ENCODE measurements at places on chromosomes 6 and 20.

DNA sequence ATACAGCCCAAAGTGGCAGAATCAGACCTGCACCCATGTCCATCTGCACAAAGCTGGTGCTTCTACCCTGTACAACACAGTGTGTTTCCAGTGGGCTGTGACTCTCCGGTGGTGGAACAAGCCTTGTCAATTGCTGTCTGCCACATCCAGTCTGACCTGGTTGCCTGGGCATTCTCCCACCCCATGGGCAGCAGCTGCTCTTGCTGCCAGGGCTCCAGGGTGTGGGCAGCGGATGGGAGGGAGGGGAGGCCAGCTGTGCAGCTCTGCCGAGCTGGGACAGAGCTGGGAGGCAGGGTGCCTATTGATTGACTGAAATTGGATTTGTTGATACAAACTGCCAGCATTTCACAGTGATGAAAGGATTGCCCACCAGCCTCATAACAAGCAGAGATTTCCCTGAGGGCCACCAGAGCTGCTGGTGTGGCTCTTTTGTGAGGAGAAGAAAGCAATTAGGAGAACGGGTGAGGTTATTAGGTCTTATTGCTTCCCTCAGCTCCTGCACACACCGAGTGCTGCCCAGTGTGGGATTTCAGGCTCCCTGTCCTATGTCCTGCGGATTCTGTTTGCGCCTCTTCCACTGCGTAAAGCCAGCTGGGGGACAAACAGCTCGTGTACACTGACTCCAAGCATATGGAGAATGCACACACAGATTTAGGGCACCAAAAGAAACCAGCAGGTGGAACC lies 150.8 kb downstream of the NRN1 start:
- DNase-seq: no peak

- no peak for DNase-seq
Observed at GRCh38 chr6:135606392-135606791, 108.9 kb upstream of the AHI1 start.

DNA sequence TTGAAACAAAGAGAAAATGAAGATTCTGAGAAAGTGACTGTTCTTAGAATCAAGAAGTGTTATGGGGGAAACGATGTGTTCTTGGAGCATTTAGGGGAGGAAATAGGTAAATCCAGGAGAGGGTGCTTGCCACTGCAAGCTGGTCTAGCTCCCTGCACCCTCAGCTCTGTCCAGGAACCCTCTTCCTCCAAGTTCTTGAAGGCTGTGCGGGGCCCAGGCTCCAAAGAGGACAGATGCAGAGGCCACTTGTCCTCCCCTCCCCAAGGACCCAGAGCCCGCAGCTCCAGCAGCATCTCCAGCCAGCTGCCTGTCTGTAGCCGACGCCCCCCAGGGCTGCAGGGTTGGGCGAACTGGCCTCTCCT lies 87.9 kb downstream of the CDC5L start:
- DNase-seq: no peak

DNA sequence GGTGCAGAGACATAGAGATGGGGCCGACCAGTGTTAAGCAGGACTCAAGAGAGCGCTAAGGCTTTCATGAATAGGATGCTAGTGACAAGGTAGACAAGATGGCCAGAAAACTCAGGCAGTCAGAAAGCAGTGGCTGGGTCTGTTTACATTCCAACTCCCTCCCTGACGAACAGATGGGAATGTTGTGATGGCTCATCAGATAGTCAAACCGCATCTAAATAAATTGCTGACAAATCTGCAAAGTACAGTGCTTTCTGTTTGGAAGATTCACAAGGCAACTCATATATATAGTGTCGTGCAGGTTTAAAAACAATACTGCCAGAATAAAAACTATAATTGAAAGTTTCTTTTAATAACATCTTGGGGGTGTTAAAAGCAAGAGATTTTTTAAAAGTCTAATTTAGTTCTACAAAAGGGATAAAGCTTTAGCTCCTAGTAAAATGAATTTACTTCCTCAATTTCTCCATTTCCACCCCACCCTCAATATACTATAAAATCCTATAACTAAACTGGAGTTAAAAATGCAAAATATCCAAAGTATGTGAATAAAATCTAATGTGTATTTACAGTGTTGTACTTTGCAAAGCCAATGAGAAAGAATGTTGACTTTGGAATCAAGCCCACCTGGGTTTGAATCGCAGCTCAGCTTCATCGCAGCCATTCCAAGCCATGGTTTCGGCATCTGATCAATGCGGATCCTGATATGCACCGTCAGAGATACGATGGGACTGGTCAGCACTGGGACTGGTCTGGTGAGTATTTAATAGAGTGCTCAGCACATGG lies 247.3 kb upstream of the PDE10A start:
- no peak for DNase-seq

- no peak for DNase-seq
Observed at GRCh38 chr6:131680868-131681267, 20.3 kb downstream of the OR2A4 start.

DNA sequence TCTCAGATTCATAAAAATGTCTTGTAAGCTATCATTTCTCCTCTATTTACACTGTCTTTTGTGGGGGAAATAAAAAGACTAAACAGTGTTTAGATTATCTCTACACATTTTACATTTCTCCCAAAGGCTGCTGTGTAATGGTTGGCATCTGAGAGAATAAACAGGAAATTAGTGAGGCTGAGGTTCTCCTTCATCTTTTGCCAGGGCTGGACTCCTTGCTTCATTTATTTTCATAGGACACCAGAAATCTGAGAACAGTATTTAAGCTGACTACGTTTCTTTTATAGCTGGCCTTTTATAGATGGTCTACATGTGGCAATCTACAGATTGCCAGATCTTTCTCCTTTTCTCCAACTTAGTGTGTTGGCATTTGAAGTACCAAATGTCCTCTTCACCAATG lies 41.5 kb downstream of the PLCB4 start:
- DNase-seq: no peak

DNA sequence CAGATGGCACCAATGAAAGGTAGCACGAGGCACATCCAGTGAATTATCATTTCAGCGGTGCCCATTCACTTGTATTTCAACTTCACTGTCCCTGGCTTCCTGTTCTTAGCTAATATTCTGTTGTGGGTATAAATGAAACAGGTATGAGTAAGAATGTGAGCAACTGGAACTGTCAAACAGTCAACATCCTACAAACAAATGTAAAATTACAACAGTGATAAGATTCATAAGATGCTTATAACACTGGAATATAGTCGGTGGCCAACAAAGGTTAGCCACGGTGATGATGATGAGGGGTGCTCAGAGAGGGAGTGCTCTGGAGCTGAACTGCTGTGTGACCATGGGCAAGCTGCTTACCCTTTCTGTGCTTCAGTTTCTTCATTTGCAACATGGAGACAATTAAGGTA lies 74.9 kb upstream of the TOX2 start:
- DNase-seq: no peak

DNA sequence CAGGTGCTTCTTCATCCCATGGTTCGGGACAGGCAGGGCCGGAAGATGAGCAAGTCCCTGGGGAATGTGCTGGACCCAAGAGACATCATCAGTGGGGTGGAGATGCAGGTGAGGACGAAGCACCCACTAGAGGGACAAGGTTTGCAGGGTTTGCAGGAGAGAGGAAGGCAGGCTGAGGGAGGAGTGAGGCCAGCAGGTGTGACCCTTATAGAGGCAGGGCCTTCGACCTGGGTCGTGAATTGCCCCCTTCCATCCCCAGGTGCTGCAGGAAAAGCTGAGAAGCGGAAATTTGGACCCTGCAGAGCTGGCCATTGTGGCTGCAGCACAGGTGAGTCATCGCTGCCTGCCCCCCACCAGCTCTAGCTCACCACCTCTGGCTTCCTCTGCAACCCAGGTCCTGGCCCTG lies 8.4 kb downstream of the VARS2 start:
- no peak for DNase-seq

GRCh38 chr6:44342052-44342451 lies 398 bp upstream of the SPATS1 start:
- DNase-seq: no peak

DNA sequence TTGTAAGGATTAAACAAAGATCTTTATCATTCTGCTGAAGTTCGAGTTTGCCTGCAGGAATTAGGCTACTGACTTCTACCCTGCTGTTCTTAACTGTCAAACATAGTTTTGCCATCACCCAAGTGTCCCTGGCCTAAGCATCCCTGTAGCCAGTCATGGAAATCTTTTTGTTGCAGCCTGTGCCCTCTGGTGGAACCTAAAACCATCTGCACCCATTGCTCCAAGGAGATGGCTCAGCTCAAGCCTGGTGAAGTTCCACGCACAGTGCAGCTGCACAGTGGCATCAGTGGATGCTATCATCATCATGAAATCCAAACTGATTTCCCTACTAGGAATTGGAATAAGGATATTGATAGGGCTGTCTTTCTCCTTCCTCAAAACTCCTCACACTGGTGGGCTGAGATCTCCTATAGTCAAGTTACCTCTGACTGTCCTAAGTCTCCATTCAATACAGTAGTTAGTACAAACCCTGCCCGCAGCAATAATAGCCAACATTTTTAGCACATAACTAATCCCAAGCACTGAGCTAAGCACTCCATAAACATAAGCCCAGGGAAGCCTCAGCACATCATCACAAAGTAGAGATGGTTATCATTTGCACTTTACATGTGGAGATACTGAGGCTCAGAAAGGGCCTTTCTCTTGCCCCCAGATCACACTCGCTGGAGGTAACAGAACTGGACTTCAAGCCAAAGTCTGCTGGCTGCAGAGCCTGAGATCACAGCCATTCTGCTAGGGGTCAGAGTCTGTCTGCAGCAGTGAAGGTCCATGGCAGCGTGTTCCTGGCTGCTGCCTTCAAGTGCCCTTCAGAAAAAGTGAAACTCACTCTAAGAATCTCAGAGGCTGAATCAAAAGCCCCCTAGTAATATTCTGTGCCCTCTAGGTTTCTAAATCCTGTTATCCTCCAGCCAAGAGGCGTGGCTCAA lies 77.2 kb upstream of the MC3R start:
- DNase-seq: peak; percentile 45

- DNase-seq: peak; percentile 53
Observed at GRCh38 chr20:60108397-60108796, 150.2 kb downstream of the CDH26 start.

DNA sequence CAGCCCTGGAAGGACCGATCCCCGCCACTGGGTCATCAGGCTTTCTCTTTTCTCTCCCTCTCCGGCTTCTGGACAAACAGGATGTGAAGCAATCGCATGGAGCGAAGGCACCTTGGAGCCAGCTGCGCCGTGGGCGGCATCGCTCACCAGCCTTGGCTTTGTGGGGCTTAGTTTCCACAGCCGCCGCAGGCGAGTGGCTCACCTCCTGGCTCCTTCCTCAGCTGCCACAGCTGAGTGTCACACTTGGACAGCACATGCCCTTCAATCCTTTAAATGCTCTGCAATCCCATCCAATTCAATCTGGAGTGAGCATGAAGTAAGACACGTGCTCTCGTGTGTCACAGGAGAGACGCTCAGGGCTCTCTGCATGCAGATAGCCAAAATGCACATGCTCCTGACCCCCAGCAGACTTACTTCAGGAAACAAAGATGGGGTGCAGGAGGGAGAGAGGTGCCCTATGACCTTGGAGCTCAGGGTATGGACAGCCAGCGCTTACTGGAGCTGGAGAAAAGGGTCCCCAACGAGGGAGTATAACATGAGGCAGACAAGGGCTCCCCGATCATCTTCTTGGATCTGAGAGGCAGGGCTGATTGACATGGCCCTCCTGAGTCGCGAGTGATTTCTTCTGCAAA lies 70.9 kb downstream of the BMP7 start:
- no peak for DNase-seq

DNA sequence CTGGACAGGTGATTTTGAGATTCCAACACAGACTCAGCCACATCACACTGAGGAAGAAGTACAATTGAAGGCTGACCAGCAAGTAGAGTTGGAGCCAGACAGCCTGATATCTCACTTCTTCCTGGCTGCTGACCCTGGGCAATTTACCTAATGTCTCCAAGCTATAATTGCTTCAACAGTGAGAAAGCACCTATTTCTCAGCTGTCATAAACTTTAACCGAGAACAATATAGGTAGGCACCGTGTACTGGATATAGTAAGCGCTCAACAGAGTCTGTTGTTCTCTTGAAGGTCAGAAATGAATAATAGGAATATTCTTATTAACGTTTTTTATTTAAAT lies 28.3 kb downstream of the STX7 start:
- DNase-seq: no peak

DNA sequence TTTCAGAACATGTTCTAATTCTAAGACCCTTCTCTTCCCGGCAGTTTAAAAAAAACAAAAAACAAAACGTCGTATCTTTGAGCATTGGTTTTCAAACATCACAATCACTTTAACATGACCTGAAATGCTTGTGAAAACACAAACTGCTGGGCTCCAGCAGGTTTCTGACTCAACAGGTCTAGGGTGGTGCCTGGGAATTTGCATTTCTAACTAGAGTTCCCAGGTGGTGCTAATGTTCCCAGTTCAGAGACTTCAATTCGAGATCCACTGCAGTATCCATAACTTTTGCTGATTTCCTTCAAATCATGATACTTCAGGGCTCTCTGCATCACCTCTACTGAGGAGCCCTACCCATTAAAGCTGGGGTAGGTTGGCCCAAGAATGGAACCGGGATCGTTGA lies 850 bp upstream of the SMPDL3A start:
- no peak for DNase-seq

GRCh38 chr20:4829514-4830215 lies 108.0 kb downstream of the PRND start:
- no peak for DNase-seq

- DNase-seq: peak; percentile 65
Observed at GRCh38 chr6:72787391-72788031, 165.6 kb downstream of the KCNQ5 start.

- DNase-seq: no peak
Observed at GRCh38 chr20:23096097-23096496, 10.0 kb upstream of the CD93 start.
